Adipocyte (in vitro differentiated cells): ENCODE measurements at places on chromosomes 7 and 10.

- DNase-seq = no peak
Observed at GRCh38 chr10:30500963-30501504, 67.0 kb downstream of the MAP3K8 start.

GRCh38 chr7:142717453-142717852 lies 31.8 kb upstream of the PRSS1 start:
- no peak for DNase-seq

GRCh38 chr7:17130281-17131059 lies 168.0 kb upstream of the AHR start:
- DNase-seq = peak; percentile 57

- DNase-seq = peak; percentile 59
Observed at GRCh38 chr7:35630024-35630972, 64.6 kb downstream of the HERPUD2 start.

- peak; percentile 46 for DNase-seq
Observed at GRCh38 chr10:103569896-103570295, 76.4 kb downstream of the NEURL1 start.

GRCh38 chr10:14548970-14549369 lies 218.2 kb upstream of the FRMD4A start:
- DNase-seq = no peak

- no peak for DNase-seq
Observed at GRCh38 chr7:141738592-141739013, 445 bp downstream of the SSBP1 start.

GRCh38 chr10:95121904-95122303 lies 52.6 kb upstream of the CYP2C8 start:
- DNase-seq = peak; percentile 15

DNA sequence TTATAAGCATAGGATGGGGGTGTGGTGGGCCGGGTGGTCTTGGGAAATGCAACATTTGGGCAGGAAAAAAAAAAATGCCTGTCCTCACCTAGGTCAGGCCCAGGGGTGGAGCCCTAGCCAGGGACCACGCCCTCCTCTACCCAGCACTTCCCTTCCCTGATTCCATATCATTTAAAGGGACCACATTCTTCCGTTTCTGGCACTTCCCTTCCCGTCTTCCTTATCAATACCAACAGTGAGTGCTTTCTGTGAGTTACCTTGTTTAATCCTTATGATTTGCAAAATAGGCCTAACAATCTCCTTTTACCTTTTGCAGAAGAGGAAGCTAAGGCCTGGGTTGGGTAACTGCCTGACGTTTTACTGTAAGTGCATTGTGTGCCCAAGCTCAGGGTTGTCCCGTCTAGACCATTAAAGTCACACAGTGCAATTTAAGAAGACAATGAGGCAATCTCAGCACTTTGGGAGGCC lies 16.7 kb upstream of the C10orf95 start:
- DNase-seq = no peak

DNA sequence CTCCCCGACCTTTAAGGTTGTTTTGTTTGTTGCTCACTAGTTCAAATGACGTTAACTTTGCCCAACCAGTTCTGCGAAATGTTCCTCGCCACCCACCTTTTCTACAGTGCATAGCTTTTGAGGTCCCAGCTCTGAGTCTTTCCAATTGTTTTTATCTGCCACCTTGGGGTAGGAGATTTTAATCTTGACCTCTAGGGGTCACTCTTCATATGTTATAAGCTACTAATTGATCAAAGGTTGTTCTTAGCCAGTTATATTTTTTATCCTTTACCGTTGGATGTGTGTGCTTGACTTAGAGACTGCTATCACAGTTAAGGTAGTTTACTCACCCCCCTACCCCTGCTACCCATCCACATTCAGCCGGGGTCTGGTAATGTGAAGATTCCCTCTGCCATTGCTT lies 372.4 kb downstream of the SUGCT start:
- DNase-seq = no peak

GRCh38 chr10:71984126-71984808 lies 20.1 kb downstream of the CHST3 start:
- DNase-seq = no peak

- DNase-seq = no peak
Observed at GRCh38 chr10:88913788-88914187, 33.7 kb downstream of the STAMBPL1 start.

DNA sequence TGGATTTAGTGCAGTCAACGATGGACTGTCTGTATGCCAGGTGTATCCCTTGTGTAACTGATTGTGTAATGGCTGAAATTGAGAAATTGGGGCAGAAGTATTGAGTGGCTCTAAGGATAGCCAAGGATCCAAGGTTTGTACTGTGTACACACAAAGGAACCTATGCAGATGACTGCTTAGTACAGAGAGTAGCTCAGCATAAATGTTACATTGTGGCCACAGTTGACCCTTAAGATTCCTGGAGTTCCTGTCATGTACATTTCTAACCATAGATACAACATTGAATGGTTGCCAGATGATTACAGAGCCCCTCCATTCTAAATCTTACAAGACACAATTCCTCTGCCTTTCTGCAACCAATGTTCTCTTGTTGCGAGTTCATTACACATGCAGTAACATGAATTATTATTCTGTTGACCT lies 25.3 kb downstream of the CCDC126 start:
- DNase-seq = peak; percentile 27

DNA sequence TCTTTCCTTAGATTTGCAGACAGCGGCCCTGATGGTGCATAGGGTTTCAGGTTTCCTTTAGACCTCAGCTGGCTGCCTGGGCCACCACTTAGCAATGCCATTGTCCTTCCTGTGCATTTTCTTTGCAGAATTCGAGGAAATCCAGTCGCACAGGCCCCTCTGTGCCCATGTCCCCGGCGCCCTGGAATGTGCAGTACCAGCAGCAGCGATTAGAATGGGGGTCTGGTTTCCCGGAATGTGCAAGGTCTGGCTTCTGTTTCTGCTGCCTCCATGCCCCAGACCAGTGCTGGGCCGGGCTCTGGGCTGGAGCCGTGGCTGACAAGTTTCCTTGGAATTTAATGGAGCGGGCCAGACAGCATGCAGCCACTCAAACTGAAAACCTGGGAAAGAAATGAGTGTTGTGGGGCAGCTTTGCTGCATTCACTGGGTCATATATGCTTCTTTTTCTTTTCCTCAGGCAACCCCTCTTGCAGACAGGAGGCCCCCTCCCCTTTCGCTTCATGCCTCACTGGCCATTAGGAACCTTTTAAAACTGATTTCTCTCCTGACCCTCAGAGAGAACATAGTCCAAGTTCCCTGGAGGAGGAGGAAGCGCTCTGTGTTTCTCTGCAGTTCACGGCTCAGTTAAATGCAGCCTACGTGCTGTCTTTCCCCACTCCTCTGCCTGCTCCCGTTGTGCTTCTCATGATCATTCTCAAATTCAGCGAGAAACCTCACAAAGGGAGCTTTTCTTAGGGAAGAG lies 14.4 kb downstream of the HTRA1 start:
- no peak for DNase-seq

- DNase-seq = no peak
Observed at GRCh38 chr7:1559626-1560590, 3.9 kb upstream of the TMEM184A start.

- no peak for DNase-seq
Observed at GRCh38 chr7:157791261-157791660, 454.5 kb downstream of the DNAJB6 start.

DNA sequence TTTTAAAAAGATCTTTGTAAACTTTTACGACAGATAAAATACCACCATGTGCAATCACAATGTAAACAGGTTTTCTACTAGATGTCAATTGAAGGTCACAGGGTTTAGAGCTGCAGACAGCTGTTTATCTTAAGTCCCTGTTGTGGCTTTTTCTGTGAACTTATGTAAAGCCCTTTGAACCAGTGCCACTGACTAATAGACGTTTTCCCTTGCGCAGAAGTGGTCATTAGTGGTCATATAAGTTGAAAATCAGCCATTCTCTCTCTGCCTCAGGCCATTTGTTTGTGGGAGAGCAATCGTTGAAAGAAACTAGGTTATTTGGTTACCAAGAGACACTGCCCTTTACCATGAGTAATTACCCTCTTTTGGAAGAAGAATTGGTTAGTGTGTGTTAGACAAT lies 23.9 kb downstream of the CACNB2 start:
- peak; percentile 32 for DNase-seq

GRCh38 chr7:21261627-21262594 lies 166.0 kb upstream of the SP4 start:
- DNase-seq = peak; percentile 37

DNA sequence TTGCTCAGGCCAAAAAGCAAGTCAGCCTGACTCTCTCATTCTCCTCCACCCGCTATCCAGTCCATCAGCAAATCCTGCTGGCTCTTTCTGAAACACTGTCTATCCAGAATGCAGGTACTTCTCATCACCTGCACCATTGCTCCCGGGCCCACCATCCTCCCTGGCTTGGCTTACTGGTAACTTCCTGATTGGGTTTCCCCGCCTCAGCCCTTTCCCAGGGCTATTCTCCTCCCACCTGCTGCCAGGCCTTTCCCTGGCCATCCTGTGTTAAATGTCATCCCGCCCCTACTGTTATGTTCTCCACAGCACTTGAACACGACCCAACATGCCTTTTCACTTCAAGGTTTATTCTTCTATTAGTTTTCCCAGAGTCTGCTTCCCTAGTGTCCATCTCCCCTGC lies 124.0 kb downstream of the CNNM2 start:
- no peak for DNase-seq

DNA sequence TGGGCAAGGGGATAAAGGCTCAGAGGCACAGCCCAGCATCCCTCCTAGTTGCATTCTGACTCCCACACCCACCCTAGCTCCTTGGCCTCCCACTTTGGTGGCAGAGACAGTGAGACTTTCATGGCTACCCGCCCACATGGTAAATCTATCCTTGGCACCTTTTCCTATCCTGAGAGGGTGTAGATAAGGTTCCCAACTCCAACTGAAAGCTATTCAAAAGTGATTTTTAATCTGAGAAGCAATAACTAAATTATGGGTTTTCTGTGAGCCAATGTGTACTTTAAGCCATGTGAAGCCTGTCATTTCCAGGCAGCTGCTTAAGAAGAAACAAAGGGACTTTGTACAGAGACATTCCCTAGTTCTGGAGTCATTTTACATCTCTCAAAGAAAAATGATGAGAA lies 9.1 kb downstream of the LAMB1 start:
- DNase-seq = no peak

- DNase-seq = no peak
Observed at GRCh38 chr10:71634531-71635164, 84.9 kb downstream of the C10orf105 start.

DNA sequence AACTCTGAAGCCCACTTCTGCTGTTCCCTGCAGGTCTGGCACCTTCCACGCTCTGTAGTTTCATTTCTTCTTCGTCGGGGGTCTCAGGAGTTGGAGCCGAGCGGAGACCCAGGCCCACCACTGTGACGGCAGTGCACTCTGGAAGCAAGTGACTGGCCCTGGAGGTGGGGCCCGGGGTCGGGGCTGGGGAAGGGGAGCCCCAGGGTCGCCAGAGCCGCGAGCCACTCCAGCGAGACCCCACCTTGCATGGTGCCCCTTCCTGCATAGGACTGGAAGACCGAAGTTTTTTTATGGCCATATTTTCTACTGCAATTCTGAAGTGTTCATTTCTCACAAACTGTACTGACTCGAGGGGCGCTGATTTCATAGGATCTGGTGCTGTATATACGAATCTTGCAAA lies 172.8 kb downstream of the CCDC3 start:
- DNase-seq = no peak

DNA sequence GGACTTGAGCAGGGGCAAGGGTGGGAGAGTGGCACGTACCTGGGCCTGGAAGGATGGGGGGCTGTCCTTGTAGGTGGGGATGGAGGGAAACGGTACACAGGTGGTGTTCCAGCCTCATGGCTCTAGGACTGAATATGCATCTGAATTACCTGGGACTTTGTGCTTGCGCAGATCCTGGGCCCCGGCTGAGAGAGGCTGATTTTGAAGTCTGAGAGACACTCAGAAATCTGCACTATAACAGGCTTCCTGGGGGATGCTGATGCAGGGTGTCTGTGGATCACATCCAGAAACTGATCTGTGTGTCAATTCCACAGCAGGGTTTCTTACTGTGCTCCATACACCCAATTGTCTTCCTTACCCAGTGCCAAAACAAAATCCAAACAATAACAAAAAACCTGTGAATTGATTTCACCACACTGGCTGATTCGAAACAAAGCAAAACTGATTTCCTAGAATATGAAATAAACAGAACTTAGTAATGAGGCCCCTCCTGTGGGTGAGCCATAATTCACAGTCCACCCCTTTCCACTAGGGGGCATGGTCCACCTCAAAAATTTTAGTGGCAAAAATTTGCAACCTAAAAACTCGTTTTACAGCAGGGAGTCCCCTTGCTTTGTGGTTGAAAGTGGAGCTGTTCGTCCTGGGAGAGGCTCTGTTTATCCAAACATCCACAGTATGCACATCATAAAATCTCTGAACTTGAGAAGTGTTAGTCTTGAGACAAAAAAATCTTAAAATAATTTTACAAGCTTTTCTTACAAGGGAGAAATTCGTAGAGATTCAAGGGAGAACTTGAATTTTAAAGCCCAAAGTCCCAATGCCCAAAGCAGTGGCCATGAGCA lies 32.0 kb upstream of the PLEKHA1 start:
- DNase-seq = peak; percentile 85

DNA sequence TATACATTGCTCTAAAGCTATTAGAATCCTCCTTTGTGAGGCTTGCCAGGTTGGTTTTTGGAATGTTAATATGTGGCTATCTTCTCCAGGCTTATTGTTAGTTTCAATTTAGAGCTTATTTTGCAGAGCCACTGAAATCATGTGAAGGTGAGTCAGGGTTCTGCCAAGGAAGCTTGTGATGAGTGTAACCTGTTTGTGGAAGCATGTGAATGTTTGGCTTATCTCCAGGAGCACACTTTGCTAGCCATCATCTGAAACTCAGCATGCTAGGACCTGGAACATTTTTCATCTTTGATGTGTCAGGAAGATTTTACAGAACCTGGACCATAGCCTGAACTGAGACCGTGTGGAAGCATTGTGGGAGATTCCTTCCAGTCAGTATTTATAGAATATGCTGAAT lies 197.3 kb downstream of the PPP1R9A start:
- no peak for DNase-seq

DNA sequence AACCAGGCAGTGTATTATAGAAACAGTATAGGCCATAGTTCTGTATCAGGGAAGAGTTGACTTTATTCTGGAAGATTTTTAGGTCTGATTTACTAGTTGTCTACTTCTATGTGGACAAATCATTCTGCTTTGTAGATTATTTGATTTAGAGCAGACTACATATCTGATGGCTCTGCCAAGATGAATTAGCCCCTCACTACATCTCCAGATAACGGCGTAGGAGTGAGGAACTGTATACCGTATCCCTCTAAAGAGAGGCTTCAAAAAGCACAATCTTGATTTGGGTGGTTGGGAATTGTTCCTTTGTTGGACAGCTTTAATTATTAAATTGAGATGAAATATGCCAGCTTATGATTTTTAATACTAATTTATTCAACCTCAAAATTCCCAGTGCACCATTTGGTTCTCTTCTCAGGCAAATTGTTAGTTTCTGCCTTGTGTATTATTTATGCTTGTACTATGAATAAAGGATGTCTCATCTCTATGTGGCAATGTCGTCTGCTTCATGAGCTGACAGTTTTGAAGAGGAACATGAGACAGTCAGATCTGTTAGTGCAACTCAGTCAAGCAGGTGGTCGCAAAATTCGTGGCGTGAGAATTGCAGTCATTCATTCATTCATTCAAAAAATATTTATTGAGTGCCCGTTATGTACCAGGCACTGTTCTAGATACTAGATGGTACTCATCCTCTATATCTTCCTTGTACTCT lies 422.8 kb downstream of the EXOC4 start:
- no peak for DNase-seq

GRCh38 chr7:137476937-137477336 lies 133.4 kb upstream of the PTN start:
- DNase-seq = no peak
